Colonic mucosa (tissue), 4 donors: ENCODE measurements at places on chromosomes 3 and 15. TPM values are rescaled to one million over a fixed set of nuclear protein-coding genes. Genes with fewer than 3 reads are reported as not detected.

- H3K27me3 ChIP-seq = no peaks in the 10 kb centered on the region
- no peak overlapping the region for H3K27ac ChIP-seq
- DNase-seq = no peak
- H3K4me3 ChIP-seq = no peak overlapping the region
- no peaks in the 10 kb centered on the region for H3K4me1 ChIP-seq
- H3K36me3 ChIP-seq = no peaks in the 10 kb centered on the region
Measured at GRCh38 chr3:174581558-174581957, 277.6 kb upstream of the NAALADL2 start.

DNA sequence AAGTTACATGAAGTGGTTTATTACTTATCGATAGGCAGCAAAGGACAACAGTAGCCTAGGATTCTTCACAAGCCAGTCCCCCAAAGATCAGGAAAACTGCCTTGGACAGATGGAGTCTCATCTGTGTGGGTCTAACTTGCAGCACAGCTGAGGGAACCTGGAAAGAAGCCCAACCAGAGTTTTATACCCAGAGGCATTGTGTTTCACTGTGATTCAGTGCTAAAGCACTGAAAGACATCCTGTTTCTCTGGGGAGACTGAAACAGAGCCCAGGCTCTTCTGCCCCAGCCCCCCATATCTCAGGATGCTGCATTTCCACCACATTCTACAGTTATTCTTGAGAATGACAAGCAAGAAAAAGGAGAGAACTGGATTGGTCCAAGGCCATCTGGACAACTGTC is 48.2 kb upstream of the PYDC2 start:
- no peaks in the 10 kb centered on the region for H3K27me3 ChIP-seq
- H3K4me3 ChIP-seq = no peak overlapping the region
- no peaks in the 10 kb centered on the region for H3K4me1 ChIP-seq

GRCh38 chr15:58443308-58443707 is 11.5 kb downstream of the LIPC start:
- no peaks in the 10 kb centered on the region for H3K36me3 ChIP-seq
- no peak overlapping the region for H3K27ac ChIP-seq
- no peak overlapping the region for H3K4me3 ChIP-seq

The MEGF11 gene
- not detected for total RNA-seq

The IGDCC3 gene
- 0.12 TPM for total RNA-seq

The RASL12 gene
- 6.7 TPM for total RNA-seq

The ACTRT3 gene
- 1.6 TPM for total RNA-seq
